ENCODE measurements at places on chromosomes 6 and 20. TPM values are rescaled to one million over a fixed set of nuclear protein-coding genes. Genes with fewer than 3 reads are reported as not detected.

Gene RIPOR3
- 0.16 TPM for total RNA-seq

Gene C6orf15
- total RNA-seq, result 1.2 TPM

Gene CRIP3
- 0.78 TPM for total RNA-seq

DNA sequence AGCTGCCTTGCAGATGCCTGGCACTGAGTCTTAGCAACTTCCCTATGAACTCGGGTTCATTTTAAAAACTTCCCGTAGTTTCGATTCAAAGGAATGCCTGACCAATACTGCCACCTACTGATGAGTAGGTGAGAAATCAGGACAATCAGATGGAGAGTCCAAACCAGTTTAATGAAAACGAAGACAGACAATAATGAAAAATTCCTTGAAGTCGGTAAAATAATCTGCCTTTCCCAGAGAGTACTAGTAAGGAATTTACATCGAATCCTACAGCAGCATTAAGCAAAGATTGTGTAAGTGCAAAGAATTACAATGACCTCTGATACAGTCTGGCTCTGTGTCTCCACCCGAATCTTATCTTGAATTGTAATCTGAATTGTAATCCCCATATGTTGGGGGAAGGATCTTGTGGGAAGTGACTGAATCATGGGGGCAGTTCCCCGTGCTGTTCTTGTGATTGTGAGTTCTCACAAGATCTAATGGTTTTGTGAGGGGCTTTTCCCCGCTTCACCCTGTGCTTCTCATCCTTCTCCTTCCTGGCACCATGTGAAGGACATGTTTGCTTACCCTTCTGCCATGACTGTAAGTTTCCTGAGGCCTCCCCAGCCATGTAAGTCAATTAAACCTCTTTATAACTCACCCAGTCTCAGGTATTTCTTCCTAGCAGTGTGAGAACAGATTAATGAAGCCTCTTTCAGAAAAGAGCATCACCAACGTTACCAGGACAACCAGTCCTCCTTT is 134.4 kb downstream of the ARHGAP18 start:
- peak; percentile 64 for DNase-seq

- DNase-seq, result no peak
These were observed 26.5 kb downstream of the PCK1 start for GRCh38 chr20:57587278-57587988.

- DNase-seq, result no peak
These were observed 139.8 kb downstream of the THEMIS start for GRCh38 chr6:127761084-127761483.

- DNase-seq, result no peak
These were observed 473.5 kb upstream of the SPTLC3 start for GRCh38 chr20:12535316-12535715.

DNA sequence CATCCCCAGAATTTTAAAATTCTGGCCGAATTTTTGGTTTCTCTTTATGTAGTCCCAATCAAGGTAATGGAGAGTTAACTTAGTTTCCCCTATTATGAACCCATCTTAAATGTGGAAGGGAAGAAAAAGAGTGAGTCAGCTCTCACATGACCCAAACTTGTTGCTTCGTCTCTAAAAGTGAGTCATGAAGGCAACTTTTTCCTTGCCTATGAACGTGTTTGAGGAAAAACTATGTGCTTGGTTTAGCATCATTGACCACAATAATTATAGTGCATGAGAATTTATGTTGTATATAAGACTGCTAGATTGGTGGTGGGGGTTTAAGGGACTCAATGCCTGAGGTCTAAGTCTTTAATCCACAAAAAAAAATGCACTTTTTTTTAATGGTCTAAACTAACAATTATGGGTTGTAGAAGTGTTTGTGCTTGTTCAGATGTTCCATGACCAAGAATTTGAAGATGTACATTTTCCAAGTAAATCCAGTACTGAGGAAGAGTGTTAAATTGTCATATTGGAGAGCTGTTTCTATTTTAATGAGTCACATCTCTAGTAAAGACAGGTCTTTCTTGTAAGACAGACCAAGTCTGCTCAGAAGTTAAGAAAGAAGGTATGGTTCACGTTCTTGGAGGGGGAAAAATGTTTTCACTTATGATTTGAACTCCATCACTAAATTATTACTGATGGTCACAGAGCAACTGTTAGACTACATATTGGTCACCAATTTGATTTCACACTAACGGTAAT is 409.9 kb upstream of the MARCKS start:
- peak; percentile 51 for DNase-seq

GRCh38 chr6:35492258-35492973 is 4.5 kb downstream of the TEAD3 start:
- DNase-seq, result peak; percentile 37

DNA sequence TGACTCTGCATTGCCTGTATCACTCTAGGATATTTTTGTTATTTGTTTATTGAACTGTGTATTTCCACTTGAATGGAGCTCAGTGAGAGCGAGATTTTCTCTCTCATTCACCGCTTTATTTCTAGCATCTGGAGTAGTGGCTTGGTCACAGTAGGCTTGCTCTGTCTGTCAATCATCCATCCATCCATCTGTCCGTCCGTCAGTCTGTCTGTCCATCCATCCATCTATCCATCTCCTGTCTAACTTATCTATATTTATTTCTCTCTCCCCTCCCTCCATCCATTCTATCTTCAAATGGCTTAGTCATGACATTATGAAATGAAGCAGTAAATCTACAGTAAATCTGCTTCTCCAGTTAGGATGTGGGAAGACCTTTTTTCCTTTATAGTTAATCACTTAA is 94.6 kb downstream of the TIAM2 start:
- no peak for DNase-seq

GRCh38 chr6:80179695-80180094 is 73.2 kb downstream of the BCKDHB start:
- DNase-seq, result no peak

DNA sequence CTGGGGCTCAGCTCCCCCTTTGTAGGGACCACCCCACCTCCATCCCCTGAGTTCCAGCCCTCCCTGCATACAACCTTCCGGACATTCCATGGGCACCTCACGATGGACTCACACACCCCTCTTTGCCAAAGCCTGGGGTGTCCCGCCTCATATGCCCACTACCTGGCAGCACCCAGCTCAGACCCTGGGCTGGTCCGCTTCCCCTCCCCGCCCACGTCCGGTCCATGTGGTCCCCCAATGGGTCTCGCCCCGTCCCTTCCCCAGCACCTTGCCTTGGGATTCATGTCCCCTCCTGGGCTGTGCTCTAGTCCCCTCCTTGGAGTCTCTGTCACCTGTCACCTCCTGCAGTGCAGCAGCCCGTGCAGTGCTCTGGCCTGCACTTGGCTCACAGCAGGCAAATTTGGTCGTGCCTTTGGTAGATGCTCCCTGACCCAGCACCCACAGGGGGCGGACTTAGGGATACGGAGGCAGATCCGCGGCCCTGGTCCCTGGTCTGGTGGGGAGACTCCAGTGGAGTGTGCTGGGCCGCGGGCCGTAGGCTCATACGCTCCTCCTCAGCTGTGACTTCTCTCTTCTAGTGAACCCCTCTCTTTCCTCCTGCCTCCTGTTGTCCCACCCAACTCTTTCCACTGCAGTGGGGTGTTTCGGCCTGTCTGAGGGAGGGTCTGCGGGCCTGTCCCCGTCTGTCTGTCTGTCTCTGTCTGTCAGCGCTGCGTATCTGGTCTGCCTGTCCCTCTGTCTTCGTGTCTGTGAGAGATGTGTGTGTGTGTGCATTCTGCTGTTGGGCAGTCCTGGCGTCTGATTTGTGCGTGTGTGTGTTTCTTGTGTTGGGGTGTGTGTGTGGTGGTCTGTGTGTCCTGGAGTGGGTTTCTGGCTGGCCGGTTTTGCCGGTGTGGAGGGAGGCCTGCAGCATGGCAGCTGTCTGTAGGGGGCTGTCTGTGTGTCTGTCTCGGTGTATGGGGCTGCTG is 69.5 kb downstream of the SRC start:
- DNase-seq, result no peak

DNA sequence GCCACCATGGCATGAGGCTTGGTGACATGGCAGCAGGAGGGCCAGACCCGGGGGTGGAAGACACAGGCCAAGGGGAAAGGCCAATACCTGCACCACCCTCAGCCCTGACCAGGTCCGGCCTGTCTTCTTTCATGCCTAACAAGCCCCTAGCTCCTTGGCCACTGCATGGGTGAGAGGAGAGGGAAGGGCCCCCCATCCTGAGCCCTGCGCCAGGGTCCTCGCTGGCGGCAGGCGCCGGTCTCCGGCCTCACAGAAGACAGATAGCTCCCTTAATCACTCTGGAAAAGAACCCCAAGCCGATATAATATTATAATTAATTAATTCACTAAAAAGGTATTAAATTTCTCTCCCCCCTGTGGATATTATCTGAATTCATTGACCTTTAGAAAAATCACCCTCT is 41.4 kb downstream of the MDFI start:
- DNase-seq, result no peak

DNA sequence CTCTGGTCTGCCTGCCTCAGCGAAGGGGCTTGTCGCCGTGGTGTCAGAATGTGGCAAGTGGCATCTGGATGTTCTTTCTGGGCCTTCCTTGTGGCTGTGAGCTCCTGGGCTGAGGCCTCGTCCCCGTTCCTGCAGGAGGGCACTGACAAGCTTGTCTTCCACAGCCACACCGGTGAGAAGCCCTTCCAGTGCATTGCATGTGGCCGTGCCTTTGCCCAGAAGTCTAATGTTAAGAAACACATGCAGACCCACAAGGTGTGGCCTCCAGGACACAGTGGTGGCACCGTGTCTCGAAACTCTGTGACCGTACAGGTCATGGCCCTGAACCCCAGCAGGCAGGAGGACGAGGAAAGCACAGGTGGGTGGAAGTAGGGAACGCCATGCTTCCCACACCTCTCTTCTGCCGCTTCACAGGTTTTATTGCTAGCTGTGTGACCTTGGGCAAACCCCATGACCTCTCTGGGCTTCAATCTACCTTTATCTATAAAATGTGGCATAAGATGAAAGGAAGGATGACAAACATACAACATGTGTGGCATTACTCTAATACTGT is 30.0 kb downstream of the ZNF341 start:
- DNase-seq, result no peak

GRCh38 chr6:41731561-41732086 is 3.8 kb downstream of the TFEB start:
- no peak for DNase-seq

- no peak for DNase-seq
These were observed 10.3 kb downstream of the MOG start for GRCh38 chr6:29667158-29667557.

DNA sequence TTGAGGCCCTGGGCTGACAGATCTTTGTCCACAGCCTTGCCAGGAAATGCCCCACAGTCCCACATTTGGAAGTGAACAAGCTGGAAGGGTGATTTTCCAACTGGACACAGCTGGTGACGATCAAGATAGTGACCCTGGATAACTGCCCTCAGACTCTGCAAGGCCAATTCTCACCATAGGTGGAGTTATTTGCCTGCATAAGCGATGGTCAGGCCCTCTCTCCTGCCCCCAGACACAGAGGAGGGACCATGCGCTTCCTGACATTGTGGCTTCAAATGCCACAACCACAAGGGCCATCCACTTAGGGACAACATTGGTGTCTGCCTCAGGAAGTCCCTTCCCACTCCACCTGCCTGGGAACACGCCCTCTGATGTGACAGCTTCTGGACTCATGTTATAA is 96.0 kb downstream of the JPH2 start:
- peak; percentile 88 for DNase-seq

- no peak for DNase-seq
These were observed 161.8 kb downstream of the IBTK start for GRCh38 chr6:82085701-82086100.

DNA sequence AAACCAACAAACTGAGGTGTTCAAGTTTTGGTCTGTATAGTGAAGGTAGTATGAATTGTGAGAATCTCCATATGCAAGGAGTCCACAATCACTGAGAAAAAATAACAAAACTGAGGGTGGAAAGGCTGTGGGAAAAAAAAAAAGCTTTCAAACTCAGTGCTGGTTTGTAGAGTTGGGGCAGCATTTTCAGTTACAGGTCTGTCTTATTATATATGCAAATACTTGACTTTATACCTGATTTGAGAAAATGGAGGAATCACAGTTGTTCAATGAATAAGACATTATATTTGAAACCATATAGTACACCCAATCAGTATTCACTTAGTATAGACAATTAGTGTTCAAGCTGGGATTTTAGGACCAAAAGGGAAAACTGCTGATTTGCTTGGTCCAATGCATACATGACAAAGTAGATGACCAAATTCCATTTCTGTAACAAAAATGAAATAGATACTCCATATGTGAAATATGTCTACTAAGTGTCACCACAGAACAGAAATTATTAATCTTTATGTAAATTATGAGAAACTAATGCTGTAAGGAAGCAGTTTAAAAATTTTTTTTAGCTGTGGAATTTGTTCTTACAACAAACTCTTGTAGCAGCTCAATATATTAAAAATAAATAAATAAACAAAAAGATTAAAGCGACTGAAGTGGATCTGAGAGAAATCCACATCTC is 187.7 kb downstream of the ASCC3 start:
- DNase-seq, result no peak

DNA sequence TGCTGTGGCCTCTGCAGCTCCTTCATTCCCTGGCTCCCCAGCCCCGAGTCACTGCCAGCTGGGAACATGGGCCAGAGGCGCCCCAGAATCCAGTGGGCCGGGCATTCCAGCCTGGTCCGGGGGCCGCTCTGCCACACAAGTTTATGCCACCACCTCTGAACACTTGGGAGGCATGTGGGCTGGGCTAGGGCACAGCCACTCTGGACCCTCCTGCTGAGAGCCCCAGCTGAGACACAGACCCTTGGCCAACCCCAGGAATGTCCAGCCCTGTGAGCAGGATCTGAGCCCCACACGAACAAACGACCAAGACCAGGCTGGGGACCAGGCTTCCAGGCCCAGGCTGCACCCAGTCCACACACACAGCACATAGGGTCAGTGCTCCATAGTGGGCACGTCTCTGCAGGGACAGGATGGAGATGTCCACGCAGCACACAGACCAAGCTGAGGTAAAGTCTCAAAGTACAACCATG is 33.0 kb downstream of the YTHDF1 start:
- DNase-seq, result no peak

DNA sequence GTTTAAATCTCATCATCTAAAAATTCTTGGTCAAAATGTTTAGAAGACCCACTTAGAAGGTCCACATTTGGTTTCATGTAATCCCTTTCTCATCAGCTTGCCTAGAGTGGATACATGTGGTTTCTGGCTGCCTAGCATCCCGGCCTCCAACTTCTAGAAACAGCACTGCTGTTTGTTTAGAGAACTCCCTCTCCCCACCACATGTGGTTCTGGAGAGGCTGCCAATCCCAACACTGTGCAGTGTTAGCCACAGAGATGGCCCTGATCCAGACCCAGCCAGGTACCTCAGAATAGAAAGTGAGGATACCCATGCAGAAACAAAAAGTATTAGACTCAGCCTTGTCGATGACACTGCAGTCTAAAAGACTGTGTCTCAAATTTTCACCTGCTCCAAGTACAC is 241.8 kb downstream of the BCKDHB start:
- peak; percentile 95 for DNase-seq

- DNase-seq, result no peak
These were observed 1.4 kb downstream of the DEFB132 start for GRCh38 chr20:258963-259362.

Measured in myocyte (in vitro differentiated cells).